T-cell (primary cell): ENCODE measurements at places on chromosomes 2 and 18. TPM values are rescaled to one million over a fixed set of nuclear protein-coding genes. Genes with fewer than 3 reads are reported as not detected.

DNER gene
- 0.07 TPM for total RNA-seq

C2orf92 gene
- total RNA-seq: 15.6 TPM

RAB6C gene
- total RNA-seq: not detected

ANKRD53 gene
- total RNA-seq: 0.23 TPM

GPAT2 gene
- 3.3 TPM for total RNA-seq

RAD51AP2 gene
- total RNA-seq: not detected

DNA sequence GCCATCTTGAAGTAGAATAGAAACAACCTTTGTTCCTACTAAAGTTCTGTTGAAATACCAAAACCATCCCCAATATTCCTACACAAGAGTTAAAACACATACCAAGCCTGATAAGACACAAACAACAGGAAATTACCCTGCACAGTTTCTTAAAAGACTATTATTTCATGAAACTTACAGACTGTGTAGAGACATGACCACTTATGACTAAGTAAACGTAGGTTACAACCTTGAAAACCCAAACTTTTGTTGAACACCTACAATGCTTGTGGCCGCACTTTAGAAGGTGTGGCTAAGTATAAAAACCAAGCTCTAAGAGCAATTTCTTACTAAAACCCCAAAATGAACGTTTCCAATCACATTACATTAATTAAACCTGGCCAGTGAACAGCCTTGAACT lies 2.0 kb downstream of the SMAD2 start:
- H3K4me3 ChIP-seq: no peak overlapping the region
- no peaks in the 10 kb centered on the region for H3K36me3 ChIP-seq
- H3K27ac ChIP-seq: peak overlapping the region; percentile 4
- DNase-seq: no peak

DNA sequence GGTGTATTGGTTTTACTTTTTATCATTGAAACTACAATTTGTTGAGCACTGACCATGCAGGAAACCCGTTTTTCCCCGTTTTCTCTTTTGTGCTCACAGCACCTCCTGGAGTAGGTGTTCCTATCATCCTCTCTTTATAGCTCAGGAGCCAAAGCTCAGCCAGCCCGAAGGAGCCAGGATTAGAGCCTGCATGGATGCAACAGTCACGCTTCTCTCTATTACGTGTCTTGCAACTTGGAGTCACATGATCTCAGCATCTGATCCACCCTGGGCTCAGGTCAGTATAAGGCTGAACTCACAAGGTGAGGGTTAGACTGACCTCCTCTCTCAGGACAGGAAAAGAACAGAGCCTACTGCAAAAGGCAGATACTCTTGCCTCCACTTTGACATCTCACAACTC lies 150.5 kb downstream of the MBP start:
- H3K27me3 ChIP-seq: no peaks in the 10 kb centered on the region
- no peak overlapping the region for H3K27ac ChIP-seq
- H3K36me3 ChIP-seq: no peaks in the 10 kb centered on the region
- no peak for DNase-seq
- H3K4me3 ChIP-seq: no peak overlapping the region
- peaks cover 2% of the 10 kb centered on the region for H3K4me1 ChIP-seq

- H3K27ac ChIP-seq: no peak overlapping the region
- no peak overlapping the region for H3K4me3 ChIP-seq
- H3K27me3 ChIP-seq: no peaks in the 10 kb centered on the region
- H3K4me1 ChIP-seq: peaks cover 20% of the 10 kb centered on the region
- DNase-seq: no peak
Measured at GRCh38 chr18:79476031-79476917, 80.5 kb downstream of the NFATC1 start.

DNA sequence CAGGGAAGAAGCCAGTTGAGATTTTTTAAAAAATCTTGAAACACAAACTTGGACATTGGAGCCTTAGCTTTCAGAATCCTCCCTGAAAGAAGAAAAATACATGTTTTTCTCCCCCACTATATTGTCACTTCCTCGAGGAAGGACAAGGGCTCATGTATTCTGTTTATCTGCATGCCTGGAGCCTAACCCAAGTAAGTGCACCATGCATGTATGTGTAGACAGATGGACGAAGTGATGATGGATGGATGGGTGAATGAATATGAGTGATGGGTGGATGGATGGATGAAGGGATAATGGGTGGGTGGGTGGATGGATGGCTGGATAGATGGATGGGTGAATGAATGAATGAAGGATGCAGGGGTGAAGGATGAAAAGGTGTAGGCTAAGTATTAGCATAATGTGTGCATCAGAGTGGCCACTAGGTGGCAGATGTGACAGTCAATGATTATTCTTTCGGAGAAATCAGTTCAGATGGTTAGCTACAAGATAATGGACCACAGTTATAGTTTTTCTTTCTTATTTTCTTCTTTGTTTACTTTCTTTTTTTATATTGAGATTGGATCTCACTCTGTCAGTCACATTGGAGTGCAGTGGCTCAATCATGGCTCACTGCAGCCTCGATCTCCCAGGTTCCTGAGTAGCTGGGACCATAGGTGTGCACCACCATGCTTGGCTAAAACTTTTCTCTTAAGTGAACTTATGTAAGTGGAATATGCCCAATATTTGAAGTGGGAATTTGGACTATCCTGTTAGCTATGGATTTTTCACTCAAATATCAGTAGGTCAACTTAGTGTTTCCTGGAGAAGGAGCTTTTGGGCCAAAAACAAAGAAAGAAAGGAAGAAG lies 18.5 kb upstream of the CCDC93 start:
- no peaks in the 10 kb centered on the region for H3K4me1 ChIP-seq
- H3K27ac ChIP-seq: no peak overlapping the region
- peaks cover 8% of the 10 kb centered on the region for H3K27me3 ChIP-seq
- DNase-seq: peak; percentile 26

- H3K4me3 ChIP-seq: no peak overlapping the region
- no peaks in the 10 kb centered on the region for H3K4me1 ChIP-seq
- H3K36me3 ChIP-seq: no peaks in the 10 kb centered on the region
- DNase-seq: no peak
Measured at GRCh38 chr2:7880566-7880965, 801.3 kb upstream of the ID2 start.

DNA sequence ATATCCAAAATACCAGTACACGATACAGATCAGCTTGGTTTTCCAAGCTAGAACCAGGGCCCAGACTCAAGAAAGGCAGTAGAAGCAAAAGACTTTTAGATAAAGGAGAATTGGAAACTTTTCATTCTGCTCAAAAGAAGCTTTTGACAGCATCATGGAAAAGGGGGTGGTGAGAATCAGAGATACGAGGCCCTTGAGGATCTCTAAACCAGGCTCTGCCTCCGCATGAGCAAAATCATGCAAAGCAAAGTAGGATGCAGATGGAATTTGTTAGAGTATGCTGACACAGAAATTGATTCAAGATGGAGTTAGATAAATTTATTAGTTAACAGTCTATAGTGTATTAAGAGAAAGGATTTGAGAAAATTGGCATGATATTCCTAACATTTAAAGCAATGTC lies 39.8 kb downstream of the FAM98A start:
- DNase-seq: no peak
- no peaks in the 10 kb centered on the region for H3K4me1 ChIP-seq
- no peak overlapping the region for H3K27ac ChIP-seq
- H3K27me3 ChIP-seq: no peaks in the 10 kb centered on the region
- no peaks in the 10 kb centered on the region for H3K36me3 ChIP-seq

DNA sequence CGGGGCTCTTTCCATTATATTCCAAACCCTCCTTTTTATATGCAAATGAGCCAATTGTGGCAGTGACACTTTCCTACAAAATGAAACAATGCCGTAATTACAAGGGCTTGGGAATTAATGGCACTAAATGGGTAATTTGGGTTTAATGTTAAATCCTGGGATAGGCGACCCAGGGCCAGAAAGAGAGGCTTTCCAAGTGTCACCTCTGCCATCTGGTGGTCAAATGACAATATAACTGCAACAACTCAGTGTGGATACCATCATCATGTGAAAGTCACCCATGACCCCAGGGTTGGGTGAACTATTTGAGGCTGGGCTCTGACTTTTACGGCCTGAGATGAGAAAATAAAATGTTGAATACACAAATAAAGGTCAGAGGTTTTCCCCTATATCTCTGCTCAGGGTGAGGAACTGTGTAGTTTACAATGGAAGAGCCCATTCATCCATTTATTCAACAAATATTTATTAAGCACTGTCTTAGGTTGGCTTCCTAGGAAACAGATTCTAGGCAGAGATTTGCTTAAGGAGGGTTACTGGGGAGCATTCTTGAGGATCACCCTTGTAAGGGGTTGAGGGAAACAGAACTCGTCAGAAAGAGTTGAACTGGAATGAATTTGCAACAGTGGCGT lies 13.6 kb upstream of the THADA start:
- no peak for DNase-seq
- H3K27ac ChIP-seq: no peak overlapping the region
- H3K4me1 ChIP-seq: no peaks in the 10 kb centered on the region
- no peak overlapping the region for H3K4me3 ChIP-seq
- H3K36me3 ChIP-seq: no peaks in the 10 kb centered on the region

DNA sequence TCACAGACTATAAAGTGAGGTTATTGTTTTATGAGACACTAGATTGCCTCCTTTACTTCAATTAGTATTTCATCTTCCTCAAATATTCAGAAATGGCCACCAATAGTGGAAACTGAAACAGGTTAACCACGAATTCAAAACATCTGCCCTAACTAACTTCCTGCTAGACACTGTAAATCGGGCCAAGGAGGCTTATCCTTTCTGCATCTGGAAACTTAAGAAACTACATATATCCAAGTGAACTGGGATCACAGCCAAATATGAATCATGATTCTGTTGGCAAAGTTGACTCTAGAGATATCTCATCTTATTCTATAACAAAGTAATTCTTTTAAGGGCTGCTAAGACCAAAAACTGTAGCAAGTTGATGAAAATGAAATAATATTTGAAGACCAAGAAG lies 136.6 kb upstream of the ZC3H15 start:
- no peaks in the 10 kb centered on the region for H3K27me3 ChIP-seq
- no peak for DNase-seq
- H3K27ac ChIP-seq: no peak overlapping the region
- H3K4me1 ChIP-seq: no peaks in the 10 kb centered on the region
- no peaks in the 10 kb centered on the region for H3K36me3 ChIP-seq

DNA sequence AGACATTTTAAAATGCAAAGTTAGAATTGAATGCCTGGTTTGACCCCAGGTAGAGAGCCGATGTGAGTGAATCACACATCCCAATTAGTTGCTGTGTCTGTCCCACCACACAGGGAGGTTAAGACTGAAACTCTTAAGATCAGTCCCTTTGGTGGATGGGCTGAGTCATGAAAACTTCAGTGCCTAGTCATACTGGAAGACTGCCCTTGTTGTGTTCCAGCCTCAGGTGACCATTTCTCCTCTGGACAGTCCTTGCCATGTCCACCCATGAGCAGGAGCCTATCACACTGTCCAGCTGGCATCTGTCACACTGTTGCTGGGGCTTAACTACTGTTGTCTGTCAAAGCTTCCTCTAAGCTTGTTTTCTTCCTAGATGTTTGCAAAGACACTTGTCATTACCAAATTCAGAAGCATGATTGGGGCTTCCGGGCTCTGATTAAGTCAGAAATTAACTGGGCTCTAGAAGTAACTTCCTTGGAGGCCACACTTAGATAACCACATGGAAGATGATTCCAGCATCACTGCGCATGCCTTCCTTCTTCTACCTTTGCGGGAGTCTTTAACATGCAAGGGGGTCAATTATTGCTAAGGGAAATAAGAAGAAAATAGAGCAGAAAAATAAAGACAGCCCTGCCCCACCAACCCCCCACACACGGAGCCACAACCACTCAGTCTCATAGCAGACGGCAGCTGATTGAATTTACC lies 21.3 kb downstream of the CYRIA start:
- DNase-seq: no peak
- no peak overlapping the region for H3K27ac ChIP-seq
- H3K4me1 ChIP-seq: peaks cover 3% of the 10 kb centered on the region
- no peak overlapping the region for H3K4me3 ChIP-seq
- H3K36me3 ChIP-seq: no peaks in the 10 kb centered on the region

DNA sequence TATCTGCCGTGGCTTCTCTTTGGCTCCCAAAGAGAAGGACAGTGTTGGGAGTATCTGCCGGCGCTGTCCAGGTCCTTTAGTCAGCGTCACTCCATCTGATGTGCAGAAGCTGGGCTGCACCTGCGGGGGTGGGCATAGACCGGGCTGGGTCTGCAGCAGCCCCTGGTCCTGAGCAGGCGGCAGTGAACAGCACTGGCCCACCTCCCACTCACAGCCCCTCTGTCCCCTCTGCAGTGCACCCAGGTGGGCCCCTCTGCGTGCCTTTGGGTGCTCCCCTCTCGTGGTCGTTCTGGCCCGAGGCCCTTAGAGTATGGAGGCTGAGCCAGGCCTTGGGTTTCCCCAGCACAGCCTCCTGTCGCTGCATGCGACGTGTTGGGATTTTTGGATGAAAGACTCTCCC lies 95.7 kb downstream of the USP40 start:
- no peaks in the 10 kb centered on the region for H3K4me1 ChIP-seq
- no peak overlapping the region for H3K4me3 ChIP-seq
- no peak for DNase-seq
- peaks cover 71% of the 10 kb centered on the region for H3K36me3 ChIP-seq

GRCh38 chr2:163348857-163349380 lies 386.9 kb downstream of the FIGN start:
- no peaks in the 10 kb centered on the region for H3K36me3 ChIP-seq
- DNase-seq: no peak
- H3K4me3 ChIP-seq: no peak overlapping the region
- H3K27me3 ChIP-seq: no peaks in the 10 kb centered on the region
- no peak overlapping the region for H3K27ac ChIP-seq

DNA sequence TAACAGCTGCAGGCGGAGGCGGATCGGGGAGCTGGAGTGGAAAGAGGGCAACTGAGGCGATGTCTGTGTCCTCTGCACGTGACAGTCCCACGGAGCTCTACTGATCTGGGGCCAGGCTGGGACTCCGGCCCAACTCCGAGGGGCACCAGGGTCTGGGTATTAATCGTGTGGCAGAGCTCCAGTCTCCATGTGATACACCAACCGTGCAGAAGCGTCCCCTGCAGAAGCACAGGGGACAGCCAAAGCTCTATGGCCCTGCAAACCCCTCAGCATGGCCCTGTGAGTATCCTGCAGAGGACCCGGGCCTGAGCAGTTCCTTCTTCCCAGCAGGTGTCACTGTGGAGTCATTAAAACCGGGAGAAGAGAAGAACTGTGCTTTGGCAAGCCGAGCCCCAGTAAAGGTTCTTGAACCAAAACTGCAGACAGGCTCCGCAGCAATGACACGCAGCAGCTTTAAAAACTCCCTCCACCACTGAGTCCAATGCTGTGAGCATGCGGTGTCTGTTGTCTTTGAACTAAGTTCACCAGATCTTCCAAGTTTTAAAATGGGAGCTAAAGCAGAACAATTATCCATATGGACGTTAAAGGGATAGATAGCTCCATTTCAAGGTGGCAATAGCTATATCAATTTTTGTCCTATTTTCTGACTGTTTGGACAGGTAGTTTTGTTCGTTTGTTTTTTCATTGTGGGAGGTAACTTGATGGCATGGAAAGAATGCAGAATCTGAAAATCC lies 79.4 kb downstream of the TMEM182 start:
- H3K4me3 ChIP-seq: no peak overlapping the region
- no peaks in the 10 kb centered on the region for H3K36me3 ChIP-seq
- no peaks in the 10 kb centered on the region for H3K27me3 ChIP-seq
- no peak for DNase-seq
